ENCODE measurements at places on chromosomes 1 and 21.

GRCh38 chr1:41738475-41738874 is 180.2 kb downstream of the HIVEP3 start:
- DNase-seq, result no peak

DNA sequence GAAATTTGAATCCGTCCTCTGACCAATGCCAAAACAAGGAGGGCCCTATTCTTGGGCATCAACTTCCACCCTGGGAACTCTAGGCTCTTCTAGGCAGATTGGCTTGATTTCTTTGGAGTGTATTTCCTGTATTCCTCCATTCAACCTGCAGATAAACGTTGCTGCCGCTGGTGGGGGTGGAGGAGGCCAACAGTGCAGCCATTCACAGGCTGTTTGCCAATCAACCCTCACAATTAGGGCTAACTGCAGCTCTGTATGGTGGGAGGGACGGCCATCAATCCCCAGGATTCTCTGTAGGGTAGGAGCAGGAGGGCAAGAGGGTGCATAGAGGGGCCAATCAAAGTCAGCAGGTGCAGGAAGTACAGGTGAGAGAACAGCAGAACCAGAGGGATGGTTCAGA is 273.1 kb upstream of the PROX1 start:
- no peak for DNase-seq

DNA sequence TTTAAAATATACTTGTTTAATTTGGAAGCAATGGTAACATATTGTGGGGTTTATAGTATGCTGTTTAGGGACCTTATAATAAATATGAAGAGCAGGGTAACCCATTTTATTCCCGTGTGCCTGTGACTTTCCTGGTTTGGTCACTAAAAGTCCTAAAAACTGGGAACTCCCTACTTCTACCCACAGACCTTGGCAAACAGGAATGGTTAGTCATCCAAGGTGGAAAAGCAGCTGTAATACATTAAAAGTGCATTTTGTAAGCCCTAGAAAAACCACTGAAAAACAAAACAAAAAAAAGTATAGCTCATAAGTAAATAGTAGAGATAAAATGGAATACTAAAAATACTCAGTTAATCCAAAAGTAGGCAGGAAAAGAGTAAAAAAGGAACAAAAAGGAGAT is 538.9 kb downstream of the LMO4 start:
- no peak for DNase-seq

GRCh38 chr1:87560601-87561360 is 232.1 kb downstream of the LMO4 start:
- DNase-seq, result no peak

DNA sequence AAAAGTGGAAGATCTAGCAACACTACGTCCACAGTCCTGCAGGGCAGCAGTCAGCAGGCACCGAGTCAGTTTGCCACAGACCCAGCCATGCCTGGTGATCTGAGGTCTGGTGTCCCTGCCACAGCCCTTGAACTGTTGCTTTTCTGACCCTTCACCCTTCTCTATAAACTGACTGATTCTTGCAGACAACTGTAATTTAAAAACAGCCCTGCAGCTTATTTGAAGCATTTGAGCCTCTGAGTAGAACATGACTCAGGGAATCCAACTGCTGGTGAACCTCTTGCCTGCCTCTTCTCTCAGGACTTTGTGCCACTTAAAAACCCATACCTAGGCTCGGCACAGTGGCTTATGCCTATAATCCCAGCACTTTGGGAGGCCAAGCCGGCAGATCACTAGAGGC is 107.2 kb downstream of the EDEM3 start:
- no peak for DNase-seq

Measured in NCI-H1930 (cell line).